ENCODE measurements at places on chromosomes 4 and X.

DNA sequence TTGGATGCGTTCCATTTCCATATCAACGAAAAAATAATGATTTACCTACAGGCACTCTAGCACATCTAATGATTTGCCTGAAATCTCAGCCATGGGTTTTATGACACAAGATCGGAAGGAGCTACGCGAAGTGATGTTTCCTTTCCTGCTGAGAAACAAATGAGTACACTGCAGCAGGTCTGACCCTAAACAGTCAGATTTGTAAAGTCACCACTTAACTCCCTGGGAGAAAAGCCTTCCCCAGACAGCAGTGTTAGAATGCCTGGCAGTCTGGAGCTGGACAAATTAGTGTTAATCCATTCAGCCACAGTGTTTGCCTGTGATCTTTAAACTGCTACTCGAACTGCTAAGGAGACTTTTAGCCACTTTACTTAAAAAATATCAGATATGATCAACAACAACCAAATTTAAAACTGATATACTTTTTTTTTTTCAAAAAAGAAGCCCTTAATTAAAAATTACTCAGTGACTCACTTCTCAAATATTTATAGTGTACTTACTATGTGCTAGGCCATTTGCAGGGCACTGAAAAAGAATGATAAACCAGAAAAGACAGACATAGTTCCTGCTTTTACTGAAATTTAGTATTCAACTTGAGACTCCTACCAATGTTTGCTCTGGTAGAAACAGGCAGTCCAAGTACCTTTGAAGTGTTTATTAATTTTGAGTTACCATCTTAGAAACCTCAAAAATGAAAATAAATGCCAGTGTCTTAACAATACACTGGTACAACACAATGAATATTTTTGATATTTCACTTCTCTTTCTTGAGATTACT, 104.5 kb downstream of the SHISA3 start:
- DNase-seq: no peak

DNA sequence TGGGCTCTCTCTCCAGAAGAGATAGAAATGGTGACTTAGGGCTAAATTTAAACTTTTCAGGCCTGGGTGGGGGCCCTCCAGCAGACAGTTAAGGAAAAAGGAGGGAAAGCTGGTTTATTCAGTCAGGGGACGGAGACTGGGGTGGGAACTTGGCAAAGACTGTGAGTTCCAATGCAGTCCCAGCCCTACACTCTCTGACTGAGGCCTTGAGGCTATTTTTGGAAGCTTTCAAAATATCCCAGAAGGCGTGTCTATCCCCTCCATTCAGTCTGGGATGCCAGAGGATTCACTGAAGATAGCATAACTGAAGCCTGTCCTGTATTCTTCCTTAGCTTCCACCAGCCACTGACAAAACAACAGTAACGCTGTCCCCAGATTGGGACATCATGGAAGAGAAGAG, 32.1 kb upstream of the MSN start:
- DNase-seq: no peak

DNA sequence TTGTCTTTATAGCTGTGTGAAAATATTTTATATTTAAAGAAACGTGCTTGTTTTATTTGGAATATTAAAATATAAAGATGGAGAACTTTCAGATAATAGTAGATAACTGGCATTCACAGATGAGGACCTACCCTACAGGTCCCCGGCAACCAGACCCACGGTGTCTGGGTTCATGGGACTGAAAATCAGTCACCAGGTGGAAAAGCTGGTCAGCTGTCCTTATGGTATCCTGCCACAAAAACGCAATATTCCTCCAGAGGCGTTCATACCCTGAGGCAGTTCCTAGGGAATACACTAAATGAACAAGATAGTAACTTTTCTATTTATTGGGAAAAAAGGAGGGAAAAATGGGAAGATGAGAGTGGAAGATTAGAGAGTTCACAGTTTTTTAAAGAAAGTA, 1.2 kb downstream of the TLR6 start:
- no peak for DNase-seq

GRCh38 chr4:13733817-13734216, 106.3 kb upstream of the BOD1L1 start:
- DNase-seq: no peak

- no peak for DNase-seq
Measured at GRCh38 chr4:73037057-73037456, 32.5 kb downstream of the COX18 start.

DNA sequence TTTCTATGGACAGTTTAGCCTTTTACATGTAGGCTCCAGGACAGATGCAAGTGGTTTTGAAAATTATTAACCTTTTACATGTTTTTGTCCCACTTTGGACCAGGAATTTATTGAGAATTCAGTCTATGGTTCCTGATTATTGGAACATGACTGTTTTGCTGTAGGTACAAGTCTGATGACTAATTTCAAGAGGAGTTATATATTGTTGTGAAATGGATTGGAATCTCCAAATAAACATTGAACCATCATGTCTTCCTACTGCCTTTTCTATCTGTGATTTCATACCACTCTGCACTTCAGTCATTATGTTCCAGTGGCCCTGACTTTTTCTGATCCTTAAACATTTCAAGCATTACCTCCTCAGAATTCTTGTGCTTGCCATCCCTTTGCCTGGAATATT, 35.9 kb downstream of the TBC1D19 start:
- DNase-seq: no peak

DNA sequence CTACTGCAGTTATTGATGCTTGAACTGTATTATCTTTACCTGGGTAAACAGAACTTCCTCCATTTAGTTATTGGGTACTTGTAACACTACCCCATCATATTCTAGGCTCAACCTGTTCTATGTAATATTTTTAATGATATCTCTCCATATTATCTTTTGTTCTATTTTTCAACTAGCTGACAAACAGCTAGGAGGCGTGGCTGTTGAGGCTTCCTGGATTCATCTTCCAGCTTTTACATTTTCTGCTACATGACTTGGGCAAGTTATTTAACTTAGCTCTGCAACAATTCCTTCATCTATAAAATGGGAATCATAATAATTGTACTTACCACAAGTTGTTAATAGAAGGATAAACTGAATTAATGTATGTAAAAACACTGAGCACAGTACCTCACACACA, 349.3 kb downstream of the PTTG2 start:
- DNase-seq: no peak

- DNase-seq: no peak
Measured at GRCh38 chr4:3612281-3612680, 80.1 kb upstream of the LRPAP1 start.

- no peak for DNase-seq
Measured at GRCh38 chrX:53483416-53483815, 49.2 kb upstream of the HSD17B10 start.

- no peak for DNase-seq
Measured at GRCh38 chrX:18887825-18888212, 96.1 kb downstream of the PHKA2 start.

DNA sequence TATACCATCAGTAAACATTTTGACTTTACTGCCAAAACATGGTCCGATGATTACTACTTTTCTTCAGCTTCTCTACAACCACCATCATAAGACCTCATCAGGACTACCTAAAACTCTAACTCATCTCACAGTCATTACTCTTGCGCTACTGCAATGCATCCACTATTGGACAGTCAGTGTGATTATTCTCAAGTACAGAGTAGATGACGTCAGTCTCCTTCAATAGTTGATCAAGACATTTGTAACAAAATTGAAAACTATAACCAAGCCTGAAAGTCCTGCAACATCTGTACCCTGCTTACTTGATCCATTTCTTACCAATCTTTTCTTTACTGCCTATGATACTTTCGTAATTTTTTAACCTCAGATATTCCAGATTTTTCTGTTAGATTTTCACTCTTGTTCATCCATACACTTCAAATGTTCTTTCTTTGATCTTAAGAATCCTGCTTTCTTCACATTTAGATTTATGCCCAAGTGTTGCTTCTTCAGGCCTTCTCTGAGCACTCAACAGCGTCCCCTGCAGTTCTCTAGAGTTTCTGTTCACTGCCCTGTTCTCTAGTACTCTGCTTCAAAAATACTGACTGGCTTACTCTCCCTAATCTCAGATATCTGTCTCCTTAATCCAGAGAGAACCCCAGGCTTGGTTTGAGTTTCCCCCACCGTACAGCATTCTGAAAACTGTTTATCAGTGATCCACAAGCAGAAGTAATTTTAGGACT, 1517.6 kb downstream of the STIM2 start:
- no peak for DNase-seq

DNA sequence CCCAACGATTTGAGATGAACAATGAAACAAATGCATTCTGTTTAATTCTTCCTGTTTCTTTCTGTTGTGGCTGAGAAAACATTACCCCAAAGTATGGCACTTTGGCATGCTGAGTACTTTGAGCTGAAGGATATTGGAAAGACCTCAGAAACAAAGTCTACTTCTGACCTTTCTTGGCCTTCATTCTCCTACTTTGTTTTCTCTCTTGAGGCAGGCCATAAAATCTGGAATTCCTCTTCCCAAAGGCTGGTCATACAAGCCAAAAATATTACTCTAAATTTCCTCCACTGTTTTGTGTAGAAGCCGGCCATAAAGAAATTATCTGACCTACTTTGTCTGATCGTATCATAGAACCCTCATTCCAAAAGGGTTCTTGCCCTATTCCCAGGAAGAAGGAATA, 1048.2 kb downstream of the TECRL start:
- no peak for DNase-seq

DNA sequence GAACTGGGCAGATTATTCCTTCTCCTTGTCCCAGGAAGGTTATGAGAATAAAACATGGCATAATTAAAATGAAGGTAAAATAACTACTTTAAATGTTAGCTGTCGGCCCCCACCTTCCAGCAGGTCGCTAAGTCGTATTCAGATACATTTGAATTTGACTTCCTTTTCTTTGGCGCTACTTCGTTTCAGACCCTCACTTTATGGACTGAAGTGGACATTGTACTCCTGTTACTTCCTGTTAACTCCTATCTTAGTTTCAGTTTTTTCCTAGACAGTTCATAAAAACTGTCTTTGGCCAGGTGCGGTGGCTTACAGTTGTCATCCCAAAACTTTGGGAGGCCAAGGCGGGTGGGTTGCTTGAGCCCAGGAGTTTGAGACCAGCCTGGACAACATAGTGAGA, 5.7 kb downstream of the SYAP1 start:
- no peak for DNase-seq

DNA sequence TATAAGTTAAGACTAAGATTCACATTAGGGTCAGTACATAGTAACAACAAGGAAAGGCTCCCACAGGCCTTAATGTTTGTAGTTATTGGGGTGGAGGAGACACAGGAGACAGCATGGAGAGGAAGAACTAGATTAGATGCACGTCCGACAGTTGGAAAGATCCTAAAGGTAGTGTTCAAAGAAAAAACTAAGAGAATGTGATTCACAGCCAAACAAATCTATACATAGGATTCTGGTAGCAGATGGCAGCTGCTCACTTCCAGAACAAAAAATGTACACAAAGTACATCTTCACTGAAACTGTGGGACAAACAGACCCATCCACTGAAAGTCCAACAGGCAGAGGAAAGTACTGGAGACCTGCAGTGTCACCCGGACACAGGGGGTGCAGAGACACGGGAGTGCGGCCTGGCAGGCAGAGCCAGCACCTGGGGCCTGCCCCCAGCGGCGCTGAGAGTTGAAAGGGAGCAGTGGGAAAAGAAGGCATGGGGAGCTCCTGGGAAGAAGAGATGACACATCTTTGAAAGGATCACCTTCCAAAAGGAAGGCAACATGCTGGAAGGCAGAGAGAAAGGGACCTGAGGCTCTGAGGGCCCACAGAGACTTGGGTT, 40.0 kb downstream of the NELFA start:
- no peak for DNase-seq

All from NCI-H748 treated with DMSO at 0.1 percent for 48 hours (cell line).